ENCODE measurements at places on chromosomes 7 and 10.

- DNase-seq: no peak
These were observed 54.6 kb downstream of the TMEM209 start for GRCh38 chr7:130150587-130150986.

DNA sequence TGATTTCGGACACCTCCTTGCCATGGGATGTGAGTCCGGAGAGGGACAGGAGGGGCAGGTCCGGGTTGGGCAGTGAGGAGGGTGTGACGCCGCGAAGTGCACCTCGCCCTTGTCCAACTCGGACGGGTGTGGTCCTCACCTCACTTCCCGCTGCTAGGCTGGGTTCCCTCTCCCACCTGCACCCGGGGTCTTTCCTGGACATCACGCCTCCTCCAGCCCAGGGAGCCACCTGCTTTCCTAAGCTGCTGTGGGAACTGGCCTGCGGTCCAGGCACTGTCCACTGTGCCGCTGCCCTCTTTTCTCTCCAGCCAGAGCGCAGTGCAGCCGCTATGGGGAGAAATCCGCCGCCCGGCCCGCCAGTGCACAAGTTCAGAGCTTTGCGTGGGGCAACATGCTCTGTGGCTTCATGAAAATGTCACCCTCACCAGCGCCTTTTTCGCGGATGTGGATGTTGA is 45.0 kb upstream of the ZNF716 start:
- DNase-seq: no peak

GRCh38 chr7:16883918-16884317 is 2.1 kb upstream of the AGR3 start:
- DNase-seq: no peak

DNA sequence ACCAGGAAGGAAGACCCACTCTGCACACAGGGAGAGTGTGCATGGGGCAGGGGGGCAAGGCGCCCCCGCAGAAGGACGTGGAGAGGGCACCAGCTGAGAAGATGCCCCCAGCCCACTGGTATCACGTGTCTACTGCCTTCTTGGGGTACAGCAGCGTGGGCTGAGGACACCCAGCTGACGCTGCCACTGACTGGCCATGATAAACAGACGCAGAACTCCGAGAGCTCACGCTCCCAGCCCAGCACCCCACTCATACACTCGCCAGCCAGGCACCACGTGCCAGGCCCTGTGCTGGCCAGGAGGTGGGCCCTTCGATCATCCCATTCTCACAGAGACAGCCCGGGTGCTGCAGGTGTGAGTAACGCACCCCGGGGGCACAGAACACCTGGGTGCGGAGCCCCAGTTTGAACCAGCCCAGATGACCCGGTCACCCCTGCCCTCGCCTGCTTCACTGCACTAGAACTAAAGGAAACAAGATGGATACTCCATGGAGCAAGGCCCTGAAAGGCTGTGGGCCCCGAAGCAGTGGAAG is 199.8 kb downstream of the MAD1L1 start:
- DNase-seq: no peak

DNA sequence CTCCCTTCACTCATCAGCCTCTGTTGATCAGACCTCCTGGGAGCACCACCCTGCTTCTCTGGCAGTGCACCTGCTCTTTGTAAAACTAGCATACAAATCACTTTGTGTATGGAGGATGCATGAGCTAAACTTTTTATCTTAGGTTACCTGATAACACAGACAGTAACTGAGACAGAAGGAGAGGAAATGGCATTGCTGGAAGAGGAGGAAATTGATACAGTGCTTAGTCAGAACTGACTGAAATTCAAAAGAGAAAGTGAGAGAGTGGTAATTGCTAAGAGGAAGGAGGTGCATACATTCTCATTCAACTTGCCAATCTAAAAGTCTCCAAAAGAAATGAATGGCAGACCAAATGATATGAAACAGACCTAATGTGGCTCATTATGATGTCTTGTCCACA is 1120.7 kb downstream of the GATA3 start:
- DNase-seq: no peak

DNA sequence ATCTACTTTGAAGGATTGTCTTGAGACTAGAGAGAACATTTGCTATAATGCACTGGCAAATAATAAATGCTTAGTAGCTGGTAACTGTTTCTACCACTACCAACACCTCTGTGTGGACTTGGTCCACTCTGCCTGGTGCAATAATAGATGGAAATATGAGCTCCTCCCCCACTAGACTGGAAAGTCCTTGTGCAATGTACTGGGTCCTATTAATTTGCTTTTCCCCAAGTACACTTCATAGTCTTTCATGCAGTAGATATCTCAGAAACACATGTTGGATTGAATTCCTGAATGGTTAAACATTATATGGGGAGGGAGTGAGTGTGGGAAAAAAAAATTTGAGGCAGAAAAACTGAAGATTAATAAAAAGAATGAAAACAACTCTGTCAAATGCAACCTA is 119.3 kb downstream of the C10orf90 start:
- no peak for DNase-seq

DNA sequence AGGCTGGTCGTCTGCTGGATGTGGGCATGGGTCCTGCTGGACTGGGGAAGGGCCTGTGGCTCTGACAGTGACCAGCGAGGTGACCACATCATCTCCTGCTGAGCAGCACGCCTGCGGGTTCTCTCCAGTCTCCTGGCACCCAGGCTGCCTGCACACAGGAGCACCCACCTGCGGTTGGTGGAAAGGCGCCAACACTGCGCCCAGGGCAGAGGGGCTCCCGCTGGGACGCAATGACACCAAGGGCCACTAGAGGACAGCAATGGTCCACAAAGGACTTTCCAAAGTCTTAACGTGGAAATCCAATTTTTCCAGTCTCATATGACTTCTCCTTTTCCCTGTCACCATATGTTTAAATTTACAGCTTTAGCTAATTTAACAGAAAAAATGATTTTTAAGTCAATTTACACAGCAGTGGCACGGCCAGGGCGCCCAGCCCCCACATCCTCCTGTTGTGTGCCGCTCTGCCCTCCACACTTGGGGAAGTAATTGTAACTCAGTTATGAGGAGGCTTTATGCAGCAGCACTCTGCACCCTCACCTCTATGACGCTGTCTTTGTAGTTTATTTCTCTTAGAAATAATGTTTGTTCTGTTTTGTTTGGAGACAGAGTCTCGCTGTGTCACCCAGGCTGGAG is 38.1 kb downstream of the CFAP46 start:
- no peak for DNase-seq

DNA sequence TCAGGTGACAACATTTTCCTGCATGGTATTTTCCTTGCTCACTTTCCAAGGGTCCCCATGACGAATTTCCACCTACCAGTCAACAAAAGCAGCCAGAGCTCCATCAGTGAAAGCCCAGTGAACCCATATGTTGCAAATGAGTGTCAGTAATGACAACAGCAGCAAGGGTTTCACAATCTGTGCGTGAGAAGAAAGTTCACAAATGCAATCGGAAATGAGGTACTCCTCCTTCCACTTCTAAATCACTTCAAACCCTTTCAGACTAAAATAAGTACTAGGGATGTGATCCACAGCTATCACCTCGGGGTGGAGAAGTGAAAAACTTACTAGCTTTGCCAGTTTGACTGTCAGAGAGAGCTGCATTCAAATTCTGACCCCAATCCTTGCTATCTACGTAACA is 55.6 kb upstream of the BET1 start:
- no peak for DNase-seq

- no peak for DNase-seq
These were observed 1.8 kb upstream of the INTS1 start for GRCh38 chr7:1505731-1506550.

GRCh38 chr10:84294766-84295447 is 33.5 kb upstream of the CCSER2 start:
- no peak for DNase-seq

DNA sequence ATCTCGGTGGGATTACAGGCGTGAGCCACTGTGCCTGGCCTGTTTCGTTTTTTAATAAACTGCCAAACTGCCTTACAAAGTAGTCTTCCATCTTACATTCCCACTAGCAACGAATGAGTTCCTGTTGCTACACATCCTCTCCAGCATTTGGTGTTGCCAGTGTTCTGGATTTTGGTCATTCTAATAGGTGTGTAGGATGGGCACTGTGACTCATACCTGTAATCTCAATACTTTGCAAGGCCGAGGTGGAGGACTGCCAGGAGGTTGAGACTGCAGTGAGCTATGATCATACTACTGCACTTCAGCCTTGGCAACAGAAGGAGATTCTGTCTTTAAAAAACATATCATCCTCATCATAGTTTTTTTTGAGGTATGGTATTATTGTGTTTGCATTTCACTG is 21.4 kb upstream of the RSBN1L start:
- no peak for DNase-seq

- no peak for DNase-seq
These were observed 431.3 kb upstream of the ETV1 start for GRCh38 chr7:14420768-14421167.

- no peak for DNase-seq
These were observed 253.6 kb upstream of the PHF14 start for GRCh38 chr7:10720042-10720441.

- DNase-seq: no peak
These were observed 69.5 kb upstream of the CDK13 start for GRCh38 chr7:39880556-39880955.

DNA sequence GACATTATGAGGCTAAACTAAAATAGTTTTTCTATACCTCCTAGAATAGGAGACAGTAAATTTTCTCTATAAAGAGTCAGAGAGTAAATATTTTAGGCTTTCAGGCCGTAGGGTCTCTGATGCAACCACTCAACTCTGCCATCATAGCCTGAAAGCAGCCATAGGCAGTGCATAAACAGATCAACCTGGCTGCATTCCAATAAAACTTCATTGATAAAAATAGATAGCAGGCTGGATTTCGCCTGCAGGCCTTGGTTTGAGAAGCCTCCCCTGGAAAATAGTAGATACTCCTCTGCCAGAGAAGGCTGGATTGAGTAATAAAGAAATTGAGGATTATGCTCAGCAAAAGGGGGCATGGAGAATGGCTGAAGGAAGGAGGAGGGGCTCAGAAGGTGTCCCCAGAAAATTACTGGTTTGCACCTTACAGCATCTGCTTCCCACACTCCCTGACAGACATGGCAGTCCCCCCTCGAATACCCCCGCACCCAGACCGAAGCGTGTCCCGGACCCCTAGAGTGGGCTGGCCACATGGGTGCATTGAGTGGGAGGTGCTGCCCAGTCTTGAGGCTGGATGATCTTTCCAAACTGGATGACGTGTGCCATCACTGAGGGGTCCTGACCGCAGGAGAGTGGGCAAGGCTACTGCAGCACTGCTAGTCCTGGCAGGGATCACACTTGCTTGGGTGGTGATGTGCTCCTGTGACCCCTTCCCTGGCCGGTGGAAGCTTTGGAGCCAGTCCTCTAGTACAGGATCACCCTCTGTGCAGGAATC is 126.6 kb downstream of the PTPN20 start:
- no peak for DNase-seq

- no peak for DNase-seq
These were observed 228.8 kb downstream of the BMPER start for GRCh38 chr7:34133983-34134782.

DNA sequence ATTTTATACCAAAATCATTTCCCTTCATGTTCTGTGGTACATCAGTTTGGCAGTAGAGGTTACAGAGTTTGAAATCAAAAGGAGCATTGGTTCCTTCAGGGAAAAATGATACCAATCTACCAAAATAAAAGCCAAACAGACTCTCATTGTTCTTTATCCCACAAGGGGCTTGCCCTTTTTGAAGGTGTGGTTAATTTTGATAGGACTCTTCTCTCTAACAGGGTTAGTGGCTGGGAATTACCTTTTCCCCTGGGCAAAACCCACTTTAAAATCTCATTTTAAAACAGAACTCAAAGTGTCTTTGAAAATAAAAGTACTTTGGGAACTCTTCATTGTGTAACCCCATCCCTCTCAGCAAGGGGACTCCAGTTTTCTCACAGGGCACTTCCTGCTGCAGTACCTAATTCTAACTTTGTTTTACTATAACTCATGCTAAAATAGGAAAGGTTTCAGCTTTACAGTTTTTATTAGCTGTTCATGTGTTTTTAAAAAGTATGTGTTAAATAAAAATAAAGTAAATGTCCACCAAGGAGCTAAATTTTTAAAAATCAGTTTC is 30.6 kb downstream of the SMNDC1 start:
- no peak for DNase-seq

- no peak for DNase-seq
These were observed 3.4 kb upstream of the GAL3ST4 start for GRCh38 chr7:100171840-100172239.

- DNase-seq: no peak
These were observed 186.1 kb downstream of the MLLT10 start for GRCh38 chr10:21720090-21720489.

- no peak for DNase-seq
These were observed 8.4 kb upstream of the INMT start for GRCh38 chr7:30743371-30744074.

DNA sequence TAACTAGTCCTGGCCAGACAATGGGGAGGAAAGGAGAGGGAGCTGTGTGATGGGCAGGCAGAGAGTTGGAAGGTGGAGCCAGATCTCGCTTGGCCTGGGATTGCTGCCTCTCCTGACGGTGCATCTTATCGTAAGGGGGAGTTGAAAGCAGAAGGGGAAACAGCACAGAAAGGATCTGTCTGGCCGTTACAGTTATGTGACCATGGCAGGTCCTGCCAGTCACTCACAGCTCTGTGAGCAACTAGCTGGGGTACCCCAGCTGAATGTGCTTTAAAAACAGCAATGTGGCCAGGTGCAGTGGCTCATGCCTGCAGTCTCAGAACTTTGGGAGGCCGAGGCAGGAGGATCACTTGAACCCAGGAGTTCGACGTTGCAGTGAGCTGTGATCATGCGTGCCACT is 8.1 kb downstream of the BLVRA start:
- no peak for DNase-seq

DNA sequence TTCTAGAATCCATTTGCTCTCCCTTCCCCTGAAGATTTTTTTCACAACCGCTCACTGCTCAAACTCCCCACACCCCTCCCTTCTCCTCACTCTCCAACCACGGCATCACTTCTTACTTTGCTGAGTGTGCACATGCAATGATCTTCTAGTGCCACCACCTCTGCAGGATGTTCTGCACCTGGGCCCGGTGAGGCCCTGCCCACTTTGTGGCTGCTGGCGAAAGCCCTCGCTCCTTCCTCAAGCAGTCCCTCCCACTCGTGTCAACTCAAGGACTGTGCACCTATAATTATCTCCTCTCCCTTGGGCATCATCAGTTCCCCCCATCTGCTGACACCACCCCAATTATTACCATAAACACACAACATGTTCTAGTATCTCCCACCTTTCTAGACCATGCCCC is 91.0 kb upstream of the LANCL2 start:
- no peak for DNase-seq

DNA sequence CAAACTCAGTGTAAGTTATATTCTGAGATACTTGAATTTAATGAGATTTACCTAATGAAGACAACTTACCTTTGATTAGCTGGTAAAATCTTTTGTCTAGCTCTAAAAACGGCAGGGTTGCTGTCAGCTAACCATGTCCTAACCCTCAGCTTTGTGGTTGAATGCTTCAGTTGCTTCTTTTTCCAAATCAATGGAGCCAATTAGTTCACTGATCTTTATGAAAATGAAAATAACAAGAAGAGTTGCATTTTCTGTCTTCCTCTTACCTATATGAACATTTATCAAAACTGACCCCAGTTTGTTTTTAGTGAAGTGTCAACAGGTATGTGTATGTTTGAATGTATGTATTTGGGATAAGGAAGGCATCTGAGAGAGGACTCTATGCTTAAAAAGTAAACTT is 253.1 kb upstream of the MTPN start:
- DNase-seq: no peak

GRCh38 chr7:104388222-104388621 is 59.8 kb downstream of the LHFPL3 start:
- DNase-seq: no peak

GRCh38 chr10:43199088-43199683 is 60.9 kb downstream of the CSGALNACT2 start:
- DNase-seq: no peak

Measured in NCI-H2227 treated with DMSO at 0.1 percent for 48 hours (cell line).